ENCODE measurements at places on chromosomes 3 and 15.
A peak's percentile ranks its signal among the peaks of the same experiment; 100 is the strongest.

DNA sequence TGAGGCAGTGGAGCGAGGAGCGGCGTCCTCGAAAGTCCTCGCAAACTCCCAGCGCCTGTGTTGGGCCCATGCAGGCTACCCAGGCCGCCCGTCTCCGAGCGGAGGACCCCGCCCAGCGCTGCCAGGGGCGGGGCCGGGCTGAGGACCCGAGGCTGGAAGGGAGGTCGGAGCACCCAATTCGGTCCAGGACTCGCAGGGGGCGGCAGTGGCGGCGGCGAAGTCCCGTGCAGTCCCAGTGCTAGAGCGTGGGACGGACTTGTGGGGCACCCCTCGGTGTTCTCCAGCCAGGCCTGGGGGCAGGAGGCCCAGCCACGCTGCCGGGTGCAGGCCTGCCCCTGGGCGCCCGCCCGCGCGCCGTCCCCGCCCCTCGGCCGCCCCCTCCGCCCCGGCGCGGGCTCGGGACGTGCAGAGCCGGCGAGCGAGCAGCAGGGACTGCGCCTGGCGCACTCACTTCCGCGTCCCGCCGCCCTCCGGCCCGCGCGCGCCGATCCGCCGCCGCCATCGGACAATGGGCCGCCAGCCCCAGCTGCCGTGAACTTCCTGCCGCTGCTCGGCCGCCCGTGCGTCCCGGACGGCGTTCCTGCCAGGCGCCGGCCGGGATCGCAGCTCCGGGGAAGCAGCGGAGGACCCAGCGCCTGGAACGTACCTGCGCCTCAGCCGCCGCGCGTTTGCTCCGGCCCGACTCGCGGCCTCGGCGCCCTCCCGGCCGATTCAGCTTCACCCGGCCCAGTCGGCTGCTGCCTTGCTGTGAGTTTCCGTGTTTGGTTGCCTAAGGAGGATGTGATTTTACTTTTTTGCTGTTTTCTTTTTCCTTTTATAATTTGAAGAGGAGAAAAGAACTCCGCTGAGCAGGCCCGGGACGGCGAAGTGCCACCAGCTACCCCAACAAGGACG, 596 bp upstream of the LIMD1 start:
- peak; percentile 68 for DNase-seq

GRCh38 chr3:189771842-189772450, 140.8 kb downstream of the TP63 start:
- no peak for DNase-seq

GRCh38 chr15:54812383-54812782, 384.4 kb downstream of the RSL24D1 start:
- DNase-seq, result no peak

DNA sequence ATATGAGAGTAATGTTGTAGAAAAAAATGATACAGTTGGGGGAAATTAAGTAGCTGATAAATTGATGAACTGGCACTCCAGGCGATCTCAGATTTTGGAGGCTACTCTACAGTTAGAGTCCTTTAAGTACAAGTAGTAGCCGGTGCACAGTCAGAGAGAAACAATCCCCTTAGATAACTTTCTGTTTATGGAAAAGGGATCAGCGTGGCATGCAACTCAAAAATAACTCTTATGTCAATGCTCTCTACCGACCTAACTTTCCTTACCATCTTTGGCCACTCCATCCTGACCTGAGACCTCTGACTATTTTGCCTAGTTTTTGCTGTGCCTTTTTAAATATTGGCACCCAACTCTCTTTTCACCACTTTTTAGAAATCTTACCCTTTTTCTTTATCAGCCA, 299.6 kb downstream of the UNC13C start:
- no peak for DNase-seq

DNA sequence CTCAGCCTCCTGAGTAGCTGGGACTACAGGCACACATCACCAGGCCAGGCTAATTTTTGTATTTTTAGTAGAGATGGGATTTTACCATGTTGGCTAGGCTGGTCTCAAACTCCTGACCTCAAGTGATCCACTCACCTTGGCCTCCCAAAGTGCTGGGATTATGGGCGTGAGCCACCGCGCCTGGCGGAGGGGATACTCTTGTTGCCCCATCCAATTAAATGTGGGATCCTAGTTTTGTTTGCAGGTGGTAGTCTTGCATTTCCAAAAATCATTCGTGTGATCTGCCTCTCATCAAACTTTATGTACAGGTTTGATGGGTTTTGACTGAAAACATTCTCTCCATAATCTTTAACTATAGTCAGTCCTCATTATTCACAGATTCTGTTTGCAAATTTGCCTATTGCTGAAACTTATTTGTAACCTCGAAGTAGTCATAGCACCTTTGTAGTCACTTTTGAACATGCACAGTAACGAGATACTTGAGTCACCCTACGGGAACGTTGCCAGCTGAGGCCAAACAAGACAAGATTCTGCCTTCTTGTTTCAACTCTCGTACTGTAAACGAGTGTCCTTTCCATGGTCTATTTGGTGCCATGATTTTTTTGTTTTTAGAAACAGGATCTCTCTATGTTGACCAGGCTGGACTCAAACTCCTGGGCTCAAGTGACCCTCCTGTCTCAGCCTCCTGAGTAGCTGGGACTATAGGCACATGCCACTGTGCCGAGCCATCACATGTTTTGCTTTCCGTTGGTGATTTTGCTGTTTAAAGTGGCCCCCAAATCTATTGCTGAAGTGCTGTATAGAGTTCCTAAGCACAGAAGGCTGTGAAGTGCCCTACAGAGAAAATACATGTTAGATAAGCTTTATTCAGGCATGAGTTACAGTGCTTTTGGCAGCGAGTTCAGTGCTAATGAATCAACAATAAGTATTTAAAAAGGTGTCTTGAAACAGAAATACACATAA, 8.1 kb upstream of the MAPK6 start:
- DNase-seq, result no peak

DNA sequence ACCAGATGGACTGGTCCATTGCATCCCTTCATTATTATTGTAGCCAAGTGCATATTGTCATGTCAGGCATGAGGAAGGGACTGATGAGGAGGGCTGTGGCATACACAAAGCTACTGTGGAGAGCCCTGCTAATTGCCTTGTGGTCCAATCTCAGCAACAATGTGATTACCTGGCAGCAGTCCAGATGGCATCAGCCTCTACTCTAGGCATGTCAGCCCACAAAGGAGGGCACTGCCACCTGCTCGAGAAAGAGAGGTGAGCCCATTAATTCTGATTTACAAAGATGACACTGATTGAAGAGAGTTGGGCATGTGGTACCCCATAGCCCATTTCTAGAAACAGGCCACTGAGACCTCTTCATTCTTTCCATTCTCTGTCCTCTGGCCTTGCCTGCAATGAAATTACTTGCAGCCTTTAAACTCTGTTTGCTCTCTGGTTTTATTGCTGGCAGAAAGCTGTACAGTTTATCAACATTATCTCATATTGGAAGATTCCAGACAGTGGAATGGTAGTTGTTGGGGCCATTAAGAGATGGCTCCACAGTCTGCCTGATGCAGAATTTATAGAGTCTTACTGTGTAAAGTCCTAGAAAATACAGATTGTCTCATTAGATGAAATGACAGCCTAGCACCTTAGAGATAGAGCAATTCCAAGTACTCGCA, 307.7 kb downstream of the ARPP21 start:
- DNase-seq, result no peak

DNA sequence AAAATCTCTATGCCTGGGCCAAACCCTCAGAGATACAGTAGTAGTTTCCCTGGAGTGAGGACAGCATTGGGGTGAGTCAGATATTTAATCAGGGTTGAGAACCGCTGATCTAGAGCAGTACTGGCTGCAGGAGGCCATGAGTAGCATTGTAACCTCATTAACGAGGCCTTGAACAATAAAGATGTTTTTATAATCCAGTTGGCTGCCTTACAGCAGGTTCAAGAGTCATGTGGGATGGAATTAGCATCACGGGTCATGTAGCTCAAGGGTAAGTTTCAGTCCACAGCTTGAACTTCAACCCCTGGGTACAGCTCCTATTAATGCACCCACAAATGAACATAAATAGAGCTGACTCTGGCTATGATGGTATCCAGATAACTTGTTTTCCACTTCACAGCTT, 5.1 kb downstream of the HPS3 start:
- DNase-seq, result no peak

DNA sequence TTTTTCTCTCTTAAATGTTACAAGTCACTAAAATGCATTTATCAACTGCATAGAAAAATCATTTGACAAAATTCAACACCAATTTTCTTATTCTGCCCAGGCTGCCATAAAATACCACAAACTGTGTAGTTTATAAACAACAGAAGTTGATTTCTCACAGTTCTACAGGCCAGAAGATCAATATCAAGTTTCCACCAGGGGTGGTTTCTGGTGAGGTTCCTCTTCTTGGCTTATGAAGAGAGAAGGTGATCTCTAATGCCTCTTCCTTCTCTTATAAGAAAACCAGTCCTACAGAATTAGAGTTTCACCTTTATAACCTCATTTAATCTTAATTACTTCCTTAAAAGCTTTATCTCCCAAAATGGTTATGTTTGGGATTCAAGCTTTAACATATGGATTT, 10.9 kb upstream of the CD200R1L start:
- no peak for DNase-seq

All from CD4-positive, alpha-beta T cell treated with Interleukin-15 for 1 hour (primary cell).